Activated CD8-positive, alpha-beta memory T cell treated with anti-CD3 and anti-CD28 coated beads, Interleukin-2, amount 50 U/mL, for 4 hours (primary cell): ENCODE measurements at places on chromosomes 11 and 22.

GRCh38 chr11:74366576-74366975, 31.7 kb downstream of the PGM2L1 start:
- DNase-seq, result no peak

GRCh38 chr22:28930357-28931007, 47.1 kb downstream of the ZNRF3 start:
- DNase-seq, result no peak

DNA sequence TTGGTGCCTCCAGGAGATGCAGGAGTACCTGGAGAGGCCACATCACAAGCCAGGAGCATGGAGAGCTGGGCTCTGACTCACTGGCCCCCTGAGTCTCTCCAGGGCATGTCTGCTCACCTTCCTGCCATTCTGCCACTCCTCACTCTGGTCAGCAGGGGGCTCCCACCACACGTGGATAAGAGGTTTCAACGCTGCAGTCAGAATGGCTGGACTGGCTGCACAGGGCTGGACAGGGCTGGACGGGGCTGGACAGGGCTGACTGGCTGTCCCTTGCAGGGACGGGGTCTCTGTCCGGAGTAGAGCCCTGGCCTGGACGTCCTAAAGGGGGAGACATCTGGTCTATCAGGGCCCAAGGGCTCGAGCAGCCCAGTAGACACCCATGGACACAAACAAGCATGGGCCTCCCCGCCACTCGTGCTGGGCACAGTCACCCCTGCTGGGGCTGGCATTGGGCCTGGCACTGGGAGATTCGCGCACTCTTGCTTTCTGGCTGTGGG, 34.6 kb downstream of the CYTH4 start:
- peak; percentile 73 for DNase-seq

DNA sequence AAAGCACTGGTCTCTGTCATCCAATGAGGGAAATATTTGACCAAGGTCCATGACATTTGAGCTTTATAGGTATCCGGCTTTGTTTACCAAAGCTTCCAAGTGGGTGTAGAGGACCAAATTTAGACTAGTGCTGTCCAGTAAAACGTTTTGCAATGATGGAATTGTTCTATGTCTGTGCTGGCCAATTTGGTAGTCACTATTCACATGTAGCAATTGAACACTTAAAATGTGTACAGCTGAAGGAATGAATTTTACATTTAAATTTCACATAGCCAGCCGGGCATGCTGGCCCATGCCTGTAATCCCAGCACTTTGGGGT, 118.0 kb downstream of the PKNOX2 start:
- no peak for DNase-seq

DNA sequence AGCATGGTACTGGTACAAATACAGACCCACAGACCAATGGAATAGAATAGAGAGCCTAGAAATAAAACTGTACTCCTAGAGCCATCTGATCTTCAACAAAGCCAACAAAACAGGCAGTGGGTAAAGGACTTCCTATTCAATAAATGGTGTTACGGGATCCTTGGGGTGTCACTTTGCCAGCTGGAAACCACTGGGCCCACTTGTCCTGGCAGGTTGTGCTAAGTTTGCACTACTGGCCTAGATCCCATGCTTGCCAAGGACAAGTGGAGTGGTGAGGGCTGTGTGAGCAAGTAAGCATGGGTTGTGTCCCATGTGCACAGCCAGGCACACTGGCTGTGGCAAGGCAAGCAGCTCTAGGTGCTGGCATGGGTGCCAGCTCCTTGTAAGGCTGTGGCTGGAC, 8.8 kb upstream of the ISX start:
- no peak for DNase-seq

DNA sequence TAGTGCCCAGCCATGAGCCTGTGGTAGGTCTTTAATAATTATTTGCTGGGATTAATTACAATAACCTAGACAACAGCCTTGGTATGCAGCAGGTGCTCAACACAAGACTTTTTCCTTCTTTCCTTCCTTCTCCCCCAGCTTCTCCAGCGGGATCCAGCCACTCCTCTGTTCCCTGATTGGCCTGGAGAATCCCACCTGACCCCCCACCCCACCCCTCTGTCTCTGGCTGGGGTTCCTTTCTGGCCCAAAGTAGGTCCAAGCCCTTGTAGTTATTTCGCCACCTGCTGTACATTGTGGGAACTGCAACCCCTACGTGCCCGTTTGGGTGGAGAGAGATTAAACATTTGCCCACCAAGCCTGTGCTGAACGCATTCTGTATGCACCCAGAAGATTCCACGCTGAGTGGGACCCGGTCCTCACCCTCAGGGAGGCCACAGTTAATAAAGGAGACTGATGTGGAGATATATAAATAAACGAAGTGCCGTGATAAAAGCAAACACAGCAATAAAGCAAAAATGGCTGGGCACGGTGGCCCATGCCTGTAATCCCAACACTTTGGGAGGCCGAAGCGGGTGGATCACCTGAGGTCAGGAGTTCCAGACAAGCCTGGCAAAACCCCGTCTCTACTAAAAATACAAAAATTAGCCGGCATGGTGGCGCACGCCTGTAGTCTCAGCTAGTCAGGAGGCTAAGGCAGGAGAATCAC, 32.1 kb upstream of the DGKZ start:
- DNase-seq, result peak; percentile 76

DNA sequence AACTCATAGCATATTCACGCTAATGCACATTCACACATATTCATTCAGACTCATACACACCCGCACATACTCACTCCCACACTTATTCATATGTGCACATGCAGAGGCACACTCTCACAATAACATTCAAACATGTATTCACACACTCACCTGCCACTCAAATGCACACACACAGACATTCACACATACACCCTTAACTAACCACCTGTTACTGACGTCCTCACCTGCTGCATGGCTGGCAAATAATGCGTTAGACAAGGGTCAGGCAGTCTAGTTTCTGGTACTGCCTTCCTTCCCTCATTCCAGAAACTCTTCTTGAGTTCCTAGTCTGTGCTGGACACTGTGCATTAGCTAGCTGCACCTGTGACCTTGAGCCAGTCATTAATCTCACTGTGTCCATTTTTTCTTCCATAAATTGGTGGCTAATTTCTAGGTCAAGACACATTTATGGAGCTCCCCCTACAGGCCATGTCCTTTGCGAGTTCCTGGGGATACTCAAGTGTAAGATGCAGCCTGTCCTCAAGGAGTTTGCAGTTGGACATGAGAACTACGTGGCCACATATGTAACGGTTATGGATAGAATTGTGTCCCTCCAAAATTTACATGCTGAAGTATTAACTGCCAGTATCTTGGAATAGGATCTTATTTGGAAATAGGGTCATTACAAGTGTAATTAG, 34.5 kb upstream of the SEZ6L start:
- DNase-seq, result no peak

DNA sequence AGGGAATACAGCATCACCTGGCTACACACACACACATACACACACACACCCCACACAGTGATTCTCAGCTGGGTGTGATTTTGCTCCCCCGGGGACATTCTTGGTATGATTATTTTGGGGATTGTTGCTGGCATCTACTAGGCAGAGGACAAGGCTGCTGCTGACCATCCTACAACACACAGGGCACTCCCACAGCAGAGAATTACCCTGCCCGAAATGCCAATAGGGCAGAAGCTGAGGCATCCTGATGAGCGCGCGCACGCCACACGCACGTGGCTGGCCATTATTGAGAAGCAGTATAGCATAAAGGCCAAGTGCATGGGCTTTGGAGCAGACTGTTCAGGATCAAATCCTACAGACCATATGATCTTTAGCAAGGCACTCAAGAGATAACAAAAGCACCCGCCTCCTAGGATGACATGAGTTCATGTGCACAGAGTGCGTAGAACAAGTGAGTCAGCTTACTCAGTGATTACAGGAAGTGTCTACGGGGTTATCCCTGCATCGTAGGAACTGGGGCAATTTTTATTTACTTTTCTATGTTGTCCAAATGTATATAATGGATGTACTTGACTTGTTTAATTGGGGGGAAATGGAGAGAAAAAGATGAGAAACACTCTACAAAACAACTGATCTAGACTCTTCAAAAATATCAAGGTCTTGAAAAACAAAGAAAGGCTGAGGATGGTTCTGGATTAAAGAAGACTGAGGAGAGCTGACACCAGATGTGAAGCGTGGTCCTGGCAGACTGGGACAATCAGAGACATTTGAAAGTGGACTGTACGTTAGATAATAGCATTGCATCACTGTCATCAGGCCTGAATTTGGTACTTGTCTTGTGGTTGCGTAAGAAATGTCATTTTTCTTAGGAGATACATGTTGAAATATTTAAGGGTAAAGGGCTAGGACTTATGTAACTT, 7.2 kb upstream of the EHD1 start:
- DNase-seq, result no peak

DNA sequence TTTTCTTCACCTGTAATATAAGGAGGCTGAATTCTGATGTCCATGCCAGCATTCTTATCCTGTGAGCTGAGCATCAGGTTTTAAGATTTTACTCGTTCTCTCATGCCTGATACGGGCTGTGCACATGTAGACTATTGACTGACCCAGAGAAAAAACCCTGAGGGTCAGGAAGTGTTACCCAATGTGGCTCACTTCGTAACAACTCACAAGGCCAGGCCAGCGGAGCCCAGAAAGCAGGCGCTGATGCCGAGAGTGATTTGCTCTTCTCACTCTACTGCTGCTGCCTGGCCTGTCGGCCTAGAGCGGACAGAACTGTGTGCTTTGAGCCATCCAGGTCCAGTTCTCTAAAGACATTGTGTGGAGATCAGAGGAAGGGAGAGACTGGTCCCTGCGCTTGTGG, 10.8 kb downstream of the THYN1 start:
- DNase-seq, result no peak

DNA sequence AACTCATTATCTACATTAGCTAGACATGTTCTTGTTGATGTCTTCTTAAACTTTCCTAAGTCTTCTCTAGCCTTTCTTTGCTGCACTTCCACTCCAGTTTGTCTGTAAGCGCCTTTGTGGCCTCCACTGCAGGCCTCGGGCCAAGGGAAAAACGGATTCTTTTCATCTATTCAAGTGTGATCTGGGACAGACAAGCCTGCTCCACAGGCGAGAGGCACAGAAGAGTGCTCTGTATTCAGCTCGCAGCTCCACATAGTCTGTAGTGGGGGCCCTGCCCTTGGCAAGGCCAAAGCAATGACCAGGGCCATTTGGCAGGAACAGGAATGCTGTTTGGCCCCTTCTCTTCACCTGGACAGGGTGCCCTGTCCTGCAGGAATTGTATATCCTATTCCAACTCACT, 84.1 kb upstream of the BARX2 start:
- no peak for DNase-seq

GRCh38 chr11:60874421-60875365, 7.4 kb downstream of the ZP1 start:
- DNase-seq, result no peak

- no peak for DNase-seq
Observed at GRCh38 chr11:119937412-119937811, 200.5 kb downstream of the TRIM29 start.

- no peak for DNase-seq
Observed at GRCh38 chr22:38074181-38075104, 9.5 kb downstream of the SLC16A8 start.

- DNase-seq, result peak; percentile 81
Observed at GRCh38 chr22:37051391-37052385, at the start of gene KCTD17. TSS of gene KCTD17 (plus strand) at chr22:37051742. CDS start at chr22:37051761, 19 bp downstream.

DNA sequence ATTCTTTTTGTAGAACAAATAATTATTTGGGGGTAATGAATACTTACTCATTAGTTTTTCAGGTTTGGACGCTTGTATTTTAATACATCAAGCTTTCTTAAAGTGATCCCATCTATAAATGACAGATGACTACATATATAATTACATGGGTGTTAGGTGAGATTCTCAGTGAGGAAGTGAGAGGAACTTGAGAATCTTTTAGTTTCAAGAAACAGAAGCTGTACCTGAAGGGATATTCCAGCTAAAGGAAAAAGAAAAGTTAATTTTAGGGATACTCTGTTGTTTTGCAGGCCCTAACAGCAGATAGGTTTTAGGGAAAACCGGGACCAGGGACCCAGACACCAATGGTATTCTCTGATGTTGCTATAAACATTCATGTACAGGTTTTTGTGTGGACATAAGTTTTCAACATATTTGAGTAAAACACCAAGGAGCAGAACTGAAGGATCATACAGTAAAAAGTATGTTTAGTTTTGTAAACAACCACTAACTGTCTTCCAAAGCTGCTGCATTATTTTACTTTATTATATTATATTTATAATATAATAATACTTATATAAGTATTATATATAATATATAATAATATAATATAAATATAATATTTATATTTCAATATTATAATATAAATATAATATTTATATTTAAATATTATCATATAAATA, 24.1 kb upstream of the PHOX2A start:
- no peak for DNase-seq

- no peak for DNase-seq
Observed at GRCh38 chr11:11841116-11841722, 553 bp upstream of the USP47 start.

- DNase-seq, result no peak
Observed at GRCh38 chr11:117941976-117942654, 12.9 kb upstream of the TMPRSS13 start.

DNA sequence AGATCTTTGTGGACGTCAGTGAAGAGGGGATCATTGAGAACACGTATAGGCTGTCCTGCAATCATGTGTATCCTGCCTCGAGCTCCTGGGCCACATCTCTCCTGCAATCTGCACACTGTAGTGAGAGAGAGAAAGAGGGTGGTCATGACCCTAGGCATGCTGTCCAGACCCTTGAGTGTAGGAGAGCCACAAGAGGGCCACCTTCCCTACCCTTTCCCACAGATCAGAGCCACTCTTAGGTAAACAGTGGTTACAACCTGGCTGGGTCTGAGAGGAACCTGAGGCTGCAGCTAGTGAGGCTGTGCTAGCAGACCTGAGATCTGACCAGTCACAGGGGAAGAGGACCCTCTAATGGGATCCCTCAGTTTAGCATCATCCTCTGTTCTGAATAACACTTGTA, 3.9 kb upstream of the IL18BP start:
- DNase-seq, result no peak

- peak; percentile 34 for DNase-seq
Observed at GRCh38 chr11:61890529-61891330, 615 bp downstream of the FADS3 start.

DNA sequence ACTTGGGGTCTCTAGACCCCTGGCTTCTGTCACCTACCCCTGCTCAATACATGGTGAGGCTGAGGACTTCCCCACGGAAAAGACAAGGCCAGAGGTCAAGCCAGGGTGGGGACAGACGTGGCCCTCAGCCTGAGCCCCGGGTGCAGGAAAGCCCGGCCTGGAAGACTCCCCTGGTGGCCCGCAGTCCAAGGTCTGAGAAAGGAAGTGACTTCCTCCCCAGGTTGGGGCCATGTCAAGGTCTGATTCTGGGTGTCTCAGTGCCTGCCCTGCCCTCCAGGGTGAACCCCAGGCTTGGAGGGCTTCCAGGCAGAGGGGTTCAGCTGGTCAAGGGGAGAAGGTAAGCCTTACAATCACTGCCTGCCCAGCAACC, 3.9 kb downstream of the CTSD start:
- no peak for DNase-seq

- no peak for DNase-seq
Observed at GRCh38 chr22:37141971-37142370, 7.7 kb downstream of the IL2RB start.

GRCh38 chr11:22828373-22828772, 1.2 kb downstream of the SVIP start:
- DNase-seq, result no peak
